ENCODE measurements at places on chromosomes 5 and 9.

- DNase-seq = no peak
These were observed 501.5 kb downstream of the SPATA31D1 start for GRCh38 chr9:82490019-82490499.

DNA sequence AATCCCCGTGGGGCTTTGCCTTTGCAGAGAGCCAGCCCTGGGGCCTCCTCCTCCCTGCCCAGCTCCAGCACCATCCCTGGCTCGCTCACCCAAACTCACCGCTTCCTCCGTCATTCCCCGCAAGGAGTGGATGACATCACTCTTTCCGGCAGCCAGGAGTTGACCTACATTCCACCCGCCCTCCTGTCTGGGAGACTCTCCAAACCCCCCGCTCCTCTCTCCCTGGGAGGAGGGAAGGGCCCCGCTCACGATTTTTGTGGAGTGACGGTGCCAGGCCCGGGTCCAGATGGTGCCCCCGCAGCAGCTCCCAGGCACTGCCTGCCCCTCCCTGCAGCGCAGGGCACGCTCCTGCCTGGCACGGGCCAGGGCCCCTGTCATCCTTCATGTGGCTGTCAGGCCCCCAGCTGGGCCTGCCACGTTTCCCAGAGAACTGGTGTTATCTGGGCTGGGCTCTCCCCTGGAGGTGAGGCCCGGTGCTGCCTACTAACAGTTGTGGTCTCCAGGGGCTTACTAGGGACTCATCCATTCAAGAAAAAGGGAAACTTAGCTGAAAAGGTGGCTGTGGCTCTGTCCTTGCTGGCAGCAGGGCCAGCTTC, 52.3 kb downstream of the NTNG2 start:
- DNase-seq = no peak

DNA sequence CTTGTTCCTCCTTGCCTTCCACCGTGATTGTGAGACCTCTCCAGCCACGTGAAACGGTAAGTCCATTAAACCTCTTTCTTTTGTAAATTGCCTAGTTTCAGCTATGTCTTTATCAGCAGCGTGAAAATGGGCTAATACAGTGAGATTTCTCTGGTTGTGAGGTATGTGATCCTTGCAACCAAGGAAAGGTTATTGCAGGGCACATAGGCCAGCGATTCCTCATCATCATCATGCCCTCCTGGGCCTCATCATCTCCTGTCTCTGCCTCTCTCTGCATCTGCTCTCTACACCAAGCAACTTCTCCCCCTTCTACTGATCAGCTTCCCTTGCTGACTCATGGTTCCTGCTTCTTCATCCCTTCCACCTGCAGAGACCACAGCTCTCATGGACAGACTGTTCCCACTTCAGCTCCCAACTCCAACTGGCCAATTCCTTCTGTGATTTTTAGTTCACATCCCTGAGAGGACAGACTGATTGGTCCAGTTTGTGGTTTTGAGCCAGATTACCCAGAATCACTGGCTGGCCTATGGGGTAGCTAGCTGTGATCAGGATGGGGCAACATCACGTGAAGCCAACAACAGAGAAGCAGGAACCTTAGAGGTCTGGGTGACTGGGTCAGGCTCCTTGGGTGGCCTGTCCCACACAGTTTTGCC, 53.1 kb downstream of the LIX1 start:
- no peak for DNase-seq

DNA sequence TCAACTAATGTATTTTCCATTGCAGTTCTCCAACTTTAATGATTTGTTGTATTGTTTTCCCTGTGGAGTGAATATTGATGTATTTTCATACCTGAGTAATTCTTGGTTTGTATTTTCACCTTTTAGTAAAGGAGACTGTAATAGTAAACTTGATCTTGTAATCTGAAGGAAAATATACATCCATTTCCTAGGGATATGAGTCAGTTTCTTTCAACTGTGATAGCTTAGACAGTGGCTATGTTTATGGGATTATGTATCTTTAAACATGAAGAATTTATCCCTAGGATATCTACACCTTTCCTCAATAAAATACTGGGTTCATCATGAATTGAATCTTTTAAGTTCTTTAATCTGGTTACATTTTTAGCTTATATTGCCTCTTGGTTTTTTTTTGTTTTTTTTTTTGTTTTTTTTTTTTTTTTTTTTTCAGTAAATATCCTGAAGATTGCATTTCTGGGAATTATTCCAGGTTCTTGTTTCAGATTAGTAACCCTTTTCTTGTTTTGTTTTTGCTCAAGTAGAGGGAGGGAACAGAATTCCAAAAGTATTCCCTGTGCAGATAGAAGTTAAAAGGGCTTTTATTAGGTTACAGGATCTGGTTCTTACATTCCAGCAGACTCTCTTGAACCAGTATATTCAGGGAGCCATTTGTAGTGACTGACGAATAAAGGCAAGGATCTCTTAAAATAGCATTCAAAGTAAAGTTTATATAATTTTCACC, 7.1 kb downstream of the WDR36 start:
- DNase-seq = no peak

- no peak for DNase-seq
These were observed 123.6 kb downstream of the SEMA6A start for GRCh38 chr5:116451066-116451465.

- DNase-seq = no peak
These were observed 125.5 kb upstream of the RAI14 start for GRCh38 chr5:34530637-34531036.

DNA sequence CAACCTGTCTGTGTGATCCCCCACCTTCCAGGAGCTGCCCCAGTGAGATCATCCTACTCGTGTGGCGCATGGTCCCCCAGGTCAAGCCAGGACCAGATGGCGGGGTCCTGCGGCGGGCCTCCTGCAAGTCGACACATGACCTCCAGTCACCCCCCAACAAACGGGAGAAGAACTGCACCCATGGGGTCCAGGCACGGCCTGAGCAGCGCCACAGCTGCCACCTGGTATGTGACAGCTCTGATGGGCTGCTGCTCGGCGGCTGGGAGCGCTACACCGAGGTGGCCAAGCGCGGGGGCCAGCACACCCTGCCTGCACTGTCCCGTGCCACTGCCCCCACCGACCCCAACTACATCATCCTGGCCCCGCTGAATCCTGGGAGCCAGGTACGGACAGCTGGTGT, 43.7 kb downstream of the RGS3 start:
- DNase-seq = no peak

GRCh38 chr5:175856408-175857100, 14.8 kb upstream of the CPLX2 start:
- no peak for DNase-seq

DNA sequence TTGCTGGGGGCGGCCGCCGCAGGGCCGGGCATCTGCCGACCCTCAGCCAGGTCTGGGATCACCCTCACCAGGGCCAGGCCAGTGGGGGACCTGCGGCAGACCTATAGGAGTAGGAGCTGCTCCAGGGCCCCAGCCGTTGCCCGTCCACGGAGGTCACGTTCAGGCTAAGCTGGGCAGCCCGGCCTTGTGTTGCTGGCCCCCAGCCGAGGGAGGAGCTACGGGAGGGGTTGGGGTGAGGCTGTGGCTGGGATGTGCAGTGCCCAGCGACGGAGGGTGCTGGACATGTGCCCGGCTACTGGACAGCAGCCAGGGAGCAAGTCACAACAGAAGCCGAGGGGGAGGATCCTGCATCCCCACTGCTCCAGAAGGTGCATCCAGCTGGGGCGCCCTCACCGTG, 39.6 kb upstream of the SLC6A19 start:
- DNase-seq = no peak

DNA sequence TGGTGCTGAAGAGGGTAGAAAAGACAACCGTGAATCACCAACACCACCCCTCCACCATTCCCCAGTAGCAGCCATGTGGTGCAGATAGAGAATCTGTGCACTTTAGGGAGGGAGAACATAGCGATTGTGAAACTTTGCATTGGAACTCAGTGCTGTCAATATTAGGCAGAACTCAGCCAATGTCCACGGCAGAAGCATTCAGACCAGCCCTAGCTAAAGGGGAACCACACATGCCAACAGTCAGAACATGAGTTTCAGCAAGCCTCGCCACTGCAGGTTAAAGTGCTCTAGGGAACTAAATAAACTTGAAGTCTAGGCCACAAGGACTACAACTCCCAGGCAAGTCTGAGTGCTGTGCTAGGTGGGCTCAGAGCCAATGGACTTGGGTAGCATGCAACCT, 38.5 kb upstream of the DEPDC1B start:
- no peak for DNase-seq

- no peak for DNase-seq
These were observed 101.5 kb downstream of the GCNT1 start for GRCh38 chr9:76560481-76560922.

DNA sequence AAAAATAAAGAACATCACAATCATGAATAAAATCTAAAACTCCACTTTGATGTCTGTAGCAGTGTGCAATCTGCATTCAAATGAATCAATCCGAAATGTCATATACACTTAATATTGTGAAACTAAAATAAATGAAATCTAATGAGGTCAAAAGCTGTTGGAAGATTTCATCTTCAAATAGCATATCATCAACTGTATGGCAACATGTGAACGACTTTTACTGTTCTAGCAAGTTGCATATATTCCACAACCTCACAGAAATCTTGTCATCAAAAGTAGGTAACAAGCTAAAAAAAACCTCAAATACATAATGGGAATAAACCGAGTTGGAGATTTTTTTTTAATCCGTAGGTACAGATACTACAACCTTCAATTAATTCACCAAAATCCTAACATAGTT, 1.2 kb downstream of the PTBP3 start:
- no peak for DNase-seq

GRCh38 chr5:126464959-126465358, 41.8 kb downstream of the GRAMD2B start:
- DNase-seq = no peak

- DNase-seq = no peak
These were observed 421.3 kb downstream of the CAAP1 start for GRCh38 chr9:26471261-26471660.

DNA sequence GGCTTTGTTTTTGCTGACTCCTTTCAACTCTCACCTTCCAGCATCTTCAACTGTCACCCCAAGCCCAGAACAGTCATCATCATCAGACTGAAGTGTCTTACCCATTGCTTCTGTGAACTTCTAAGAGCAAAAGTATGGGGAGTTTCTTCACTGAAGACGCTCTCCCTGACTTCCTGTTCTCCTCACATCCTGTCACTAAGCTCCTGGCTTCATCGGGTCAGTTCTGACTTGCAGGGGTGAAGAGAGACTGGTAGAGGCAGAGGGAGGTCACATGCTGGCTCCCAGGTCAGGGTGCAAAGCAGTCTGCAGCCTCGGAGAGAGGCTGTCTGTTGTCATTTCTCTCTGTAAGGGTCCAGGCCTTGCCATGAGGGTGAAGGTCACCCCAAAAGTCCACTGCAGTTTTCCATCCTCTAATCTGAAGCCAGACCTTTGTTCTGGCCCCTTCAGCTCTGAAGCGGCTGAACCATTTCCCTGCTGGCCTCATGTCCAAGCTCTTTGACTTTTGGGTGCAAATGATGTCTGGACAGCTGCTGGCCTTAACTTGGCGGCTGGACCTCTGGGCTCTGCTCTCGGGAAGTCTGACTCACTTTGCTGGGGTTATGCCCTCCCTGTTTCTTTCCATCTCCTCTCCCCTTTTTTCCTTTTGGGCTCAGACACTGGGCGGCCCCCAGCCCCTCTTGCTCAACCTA, 305.0 kb downstream of the RAB3C start:
- DNase-seq = no peak

GRCh38 chr5:7208938-7209337, 187.0 kb upstream of the ADCY2 start:
- DNase-seq = no peak

GRCh38 chr9:79477241-79477840, 94.4 kb upstream of the TLE4 start:
- DNase-seq = no peak

GRCh38 chr5:34608859-34609648, 47.1 kb upstream of the RAI14 start:
- DNase-seq = no peak

DNA sequence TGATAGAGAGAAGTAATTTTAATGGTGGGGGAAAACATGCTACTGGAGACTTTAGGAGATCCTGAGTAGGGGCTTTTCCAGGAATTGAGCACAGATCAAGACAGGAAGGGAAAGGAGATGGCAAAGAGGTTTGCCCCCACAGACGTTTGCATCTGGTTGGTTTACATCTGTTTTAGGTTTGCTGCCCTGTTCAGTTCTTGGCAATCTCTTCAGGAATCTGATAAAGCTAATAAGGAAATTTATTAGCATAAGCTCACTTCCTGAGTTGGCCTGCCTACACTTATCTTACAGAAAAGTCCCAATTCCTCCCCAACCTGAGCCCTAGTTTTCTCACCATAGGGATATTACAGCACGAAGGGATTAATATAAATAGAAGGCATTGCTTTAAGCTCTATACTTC, 3.4 kb upstream of the CFAP95 start:
- no peak for DNase-seq

DNA sequence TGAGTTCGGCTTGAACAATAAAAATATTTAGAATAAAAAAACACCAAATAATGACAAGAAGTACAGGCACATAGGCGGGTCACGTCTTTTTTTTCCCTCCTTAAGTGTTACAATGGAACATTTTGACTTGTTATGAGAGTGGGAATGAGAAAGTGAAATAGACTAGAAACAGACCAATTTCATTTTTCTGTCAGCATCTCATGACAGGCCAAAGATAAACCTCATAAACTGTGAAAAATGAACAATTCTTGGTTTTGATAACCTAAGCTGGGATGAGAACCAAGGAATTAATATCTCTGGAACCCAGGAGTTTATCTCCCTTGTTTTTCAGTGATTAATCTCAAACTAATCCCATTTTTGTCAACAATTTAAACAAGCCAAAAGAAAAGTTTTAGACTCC, 299.5 kb downstream of the SLIT3 start:
- no peak for DNase-seq

All from activated T-helper 1 cell treated with anti-CD3 and anti-CD28 coated beads, Interleukin-2, amount 50 U/mL, for 16 hours (primary cell).